ENCODE measurements at places on chromosomes 4 and X.

DNA sequence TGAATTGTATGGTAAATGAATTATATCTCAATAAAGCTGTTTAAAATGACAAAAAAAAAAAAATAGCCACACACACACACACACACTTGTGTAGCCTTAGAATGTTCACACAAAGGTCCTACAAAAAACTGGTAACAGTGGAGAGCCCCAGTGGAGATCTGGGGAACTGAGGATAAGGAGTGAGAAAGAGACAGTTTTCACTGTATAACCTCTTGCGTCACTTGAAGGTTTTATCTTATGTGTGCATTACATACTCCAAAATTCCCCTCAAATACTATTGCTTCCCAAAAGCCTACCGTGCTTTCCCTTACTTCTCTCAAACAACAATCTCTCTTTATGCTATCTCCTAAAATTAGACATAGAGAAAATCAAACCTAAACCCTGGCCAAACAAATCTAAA, 67.8 kb downstream of the SMC1A start:
- DNase-seq: no peak

DNA sequence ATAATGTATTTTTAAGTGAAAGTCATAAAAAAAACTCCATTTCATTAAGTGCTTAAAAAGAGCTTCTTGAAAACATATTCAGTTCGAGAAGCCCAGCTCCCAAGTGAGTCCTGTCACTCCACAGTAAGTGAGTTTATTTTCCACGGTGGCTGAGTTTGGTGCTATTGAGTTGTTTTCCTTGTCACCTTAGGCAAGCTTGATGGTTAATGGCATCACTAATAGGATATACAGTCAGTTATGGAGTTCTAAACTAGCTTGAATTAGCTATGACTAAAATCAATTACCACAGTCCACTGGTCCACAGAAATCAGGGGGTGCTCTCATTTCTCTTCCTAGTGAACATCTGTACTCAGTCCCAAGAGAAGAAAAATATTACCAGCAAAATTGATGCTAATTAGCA, 1526.2 kb upstream of the IGFBP7 start:
- no peak for DNase-seq

DNA sequence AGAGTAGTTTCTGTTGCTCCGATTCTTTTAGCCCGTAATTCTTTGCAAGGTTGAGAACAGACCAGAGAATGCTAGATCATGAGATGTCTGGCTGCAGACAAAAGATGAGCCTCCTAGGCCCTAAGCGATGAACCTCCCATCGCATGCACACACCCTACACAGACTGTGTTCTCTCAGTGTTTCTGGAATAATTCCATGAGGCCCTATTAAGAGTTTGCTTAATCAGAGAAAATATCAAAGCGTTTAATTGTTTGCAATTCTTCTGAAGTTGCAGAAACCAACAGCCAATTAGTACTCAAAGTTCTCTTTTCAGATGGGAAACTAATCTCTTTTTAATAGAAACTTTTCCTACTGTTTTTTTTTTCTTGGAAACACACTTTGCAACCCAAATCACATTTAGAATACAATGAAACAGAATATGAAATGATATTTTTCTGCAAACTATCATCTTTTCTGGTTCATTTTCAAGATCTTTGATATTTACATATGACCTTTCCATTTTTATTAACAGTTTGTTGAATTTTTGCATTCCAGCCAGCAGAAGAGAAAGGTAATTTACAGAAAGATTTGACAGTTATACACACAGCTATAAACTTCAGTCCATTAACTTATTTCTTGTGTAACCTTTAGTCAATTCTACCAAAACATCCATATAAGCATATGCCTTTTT, 1525.6 kb downstream of the ARAP2 start:
- no peak for DNase-seq

- no peak for DNase-seq
Measured at GRCh38 chr4:55345054-55345453, 988 bp upstream of the SRD5A3 start.

- DNase-seq: no peak
Measured at GRCh38 chrX:44280116-44280515, 63.4 kb downstream of the EFHC2 start.

DNA sequence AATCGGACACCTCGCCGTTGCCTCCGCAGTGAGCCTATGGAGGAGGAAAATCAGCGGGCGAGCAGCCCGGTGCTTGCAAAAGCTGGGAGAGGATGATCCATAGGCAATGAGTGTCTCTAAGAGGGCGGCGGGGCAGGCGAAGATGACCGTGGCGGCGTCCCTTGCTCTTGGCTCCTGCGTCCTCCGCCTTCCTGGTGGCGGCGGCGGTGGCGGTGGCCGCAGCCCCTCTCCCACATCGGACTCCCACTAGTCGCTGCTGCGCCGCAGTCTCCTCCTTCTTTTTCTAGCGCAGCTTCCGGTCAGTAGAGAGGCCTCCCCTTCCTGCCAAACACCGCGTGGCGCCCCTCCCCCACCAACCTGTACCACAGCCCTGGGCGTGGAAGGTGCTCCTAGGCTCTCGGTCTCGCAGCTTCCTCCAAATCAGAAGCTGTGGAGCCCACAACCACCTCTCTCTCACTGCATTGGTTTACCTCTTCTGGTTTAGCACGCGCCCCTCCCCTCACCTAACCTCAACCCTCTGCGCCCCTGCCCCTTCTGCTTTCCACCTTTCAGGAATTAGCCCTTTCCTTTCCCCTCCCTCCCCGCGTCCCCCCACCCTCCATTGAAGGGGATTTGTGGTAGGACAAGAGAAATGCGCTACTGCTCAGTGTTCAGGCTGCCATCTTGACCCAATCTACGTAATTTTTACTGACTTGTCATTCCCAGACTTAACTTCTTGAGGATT, at the start of gene SPIN3:
Gene SPIN3 (minus strand): TSS at position 271 of the 724 bp plus-strand sequence. CDS start 594 bp downstream, outside the sequence.
- peak; percentile 53 for DNase-seq

- DNase-seq: peak; percentile 47
Measured at GRCh38 chr4:75821966-75822365, 80.3 kb downstream of the PPEF2 start.

DNA sequence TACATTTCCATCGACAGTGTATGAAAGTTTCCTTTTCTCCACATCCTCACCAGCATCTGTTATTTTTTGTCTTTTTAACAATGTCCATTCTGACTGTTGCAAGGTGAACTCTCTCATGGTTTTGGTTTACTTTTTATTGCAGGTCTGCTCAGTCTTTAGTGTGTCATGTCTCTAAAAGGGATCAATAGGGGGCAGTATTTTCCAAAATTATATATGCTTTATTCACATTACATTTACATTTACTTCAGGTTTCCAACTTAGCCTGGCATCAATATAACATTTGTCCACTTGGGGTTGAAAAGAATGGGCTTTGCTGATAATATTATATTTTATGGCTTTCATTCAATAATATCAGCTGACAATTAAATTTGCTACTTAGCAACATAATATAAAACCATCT, 265.0 kb upstream of the SLITRK2 start:
- no peak for DNase-seq

DNA sequence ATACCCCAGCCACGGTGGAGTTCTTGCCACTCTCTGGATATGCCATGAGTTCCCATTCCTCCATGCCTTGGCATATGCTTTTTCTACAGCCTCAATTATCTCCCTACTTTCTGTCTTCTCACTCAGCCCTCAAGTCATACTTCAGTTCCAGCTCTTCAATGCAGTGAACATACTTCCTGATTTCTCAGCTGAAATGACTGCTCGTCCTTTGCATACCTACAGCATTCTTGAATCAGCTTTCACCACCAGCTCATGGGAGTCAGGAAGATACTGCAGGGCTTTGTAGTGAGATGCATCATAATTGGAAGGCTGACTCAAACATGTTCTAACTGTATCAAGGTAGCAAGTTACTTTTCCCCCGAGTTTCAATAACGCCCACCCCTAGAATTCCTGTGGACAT, 118.4 kb downstream of the APBB2 start:
- DNase-seq: no peak

DNA sequence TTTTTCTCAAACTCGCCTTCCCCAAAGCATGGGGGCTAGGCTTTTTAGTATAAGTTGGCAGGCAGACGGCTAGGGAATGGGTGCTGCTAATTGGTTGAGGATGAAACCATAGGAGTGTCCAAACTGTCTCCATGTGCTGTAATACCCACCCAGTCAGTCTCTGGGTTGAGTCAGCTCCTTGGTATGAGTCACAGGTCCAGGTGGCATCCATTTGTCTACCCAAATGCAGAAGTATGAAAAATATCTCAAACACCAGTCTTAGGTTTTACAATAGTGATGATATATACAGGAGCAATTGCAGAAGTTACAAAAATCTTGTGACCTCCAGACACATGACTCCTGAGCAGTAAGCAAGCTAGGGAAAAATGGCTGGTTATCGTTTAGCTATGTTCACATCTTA, 27.4 kb upstream of the CCSER1 start:
- DNase-seq: no peak

DNA sequence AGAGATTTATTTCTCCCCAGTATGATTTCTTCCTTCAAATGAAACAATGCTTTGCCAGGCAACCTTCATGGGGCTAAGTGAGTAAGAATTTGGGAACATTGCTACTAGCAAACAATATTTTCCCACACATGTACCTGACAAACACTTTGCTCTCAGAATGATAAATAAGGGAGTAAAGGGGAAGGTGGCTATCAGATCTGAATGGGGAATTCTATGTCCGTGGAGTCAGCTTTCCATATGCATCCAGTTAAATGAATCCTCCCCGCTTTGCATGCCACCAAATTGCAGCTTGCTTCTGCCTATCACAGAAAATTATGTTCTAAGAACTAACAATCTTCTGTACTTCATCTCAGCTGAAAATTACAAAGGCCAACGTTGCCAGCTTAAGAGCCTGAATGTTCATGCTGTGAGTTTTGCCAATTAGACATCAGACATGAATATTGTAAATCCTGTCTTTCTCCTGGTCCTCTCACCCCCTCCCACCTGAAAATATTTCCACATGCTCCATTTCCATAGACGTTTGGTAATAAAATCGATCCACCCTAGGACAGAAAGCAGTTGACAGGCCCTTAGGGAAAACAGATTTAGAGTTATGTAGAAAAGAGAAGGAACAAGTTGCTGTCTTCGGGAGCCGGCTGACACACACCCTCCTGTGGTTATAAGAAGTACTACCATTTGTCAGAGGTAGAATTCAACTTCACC, 6.3 kb downstream of the MEPE start:
- peak; percentile 27 for DNase-seq

DNA sequence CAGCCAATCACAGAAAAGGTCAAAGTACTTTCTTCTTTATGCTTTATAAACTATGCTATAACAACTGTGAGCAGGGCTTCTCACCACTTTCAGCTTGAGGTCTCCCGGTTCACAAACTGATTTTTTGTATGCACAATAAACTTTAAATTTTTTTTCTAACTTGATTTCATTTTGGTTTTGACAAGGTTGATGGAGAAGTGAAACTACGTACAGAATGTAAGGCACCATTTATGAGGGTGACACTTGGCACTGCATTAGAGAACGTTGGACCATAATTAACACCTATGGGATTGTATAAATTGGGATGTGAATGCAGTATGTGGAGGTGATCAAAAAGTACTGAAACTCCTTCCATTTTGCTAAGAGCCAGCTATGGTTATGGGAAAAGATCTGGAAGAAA, 857.9 kb upstream of the HTR2C start:
- DNase-seq: no peak

DNA sequence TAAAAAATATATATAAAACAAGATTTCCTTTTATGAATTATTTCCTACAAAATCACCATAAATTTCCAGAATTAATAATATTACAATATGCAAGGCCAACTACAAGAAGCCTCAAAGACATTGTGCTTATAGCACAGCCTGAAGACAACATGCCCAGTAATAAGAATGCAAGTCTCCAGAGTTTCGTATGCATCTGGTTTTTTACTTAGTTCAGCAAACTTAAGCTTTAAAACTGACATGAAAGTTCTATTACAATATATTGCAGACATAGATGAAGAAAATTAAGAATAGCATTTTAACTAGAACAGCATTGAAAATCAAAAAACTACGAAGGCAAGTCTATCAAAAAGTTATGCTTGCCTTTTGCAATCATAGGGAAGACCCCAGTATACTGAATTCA, 107.6 kb downstream of the PRDM5 start:
- DNase-seq: no peak

- DNase-seq: no peak
Measured at GRCh38 chr4:98516441-98517217, 141.8 kb downstream of the TSPAN5 start.

GRCh38 chr4:185019456-185020292, 1.4 kb downstream of the HELT start:
- no peak for DNase-seq

- DNase-seq: no peak
Measured at GRCh38 chr4:158176108-158176507, 3.3 kb upstream of the GASK1B start.

DNA sequence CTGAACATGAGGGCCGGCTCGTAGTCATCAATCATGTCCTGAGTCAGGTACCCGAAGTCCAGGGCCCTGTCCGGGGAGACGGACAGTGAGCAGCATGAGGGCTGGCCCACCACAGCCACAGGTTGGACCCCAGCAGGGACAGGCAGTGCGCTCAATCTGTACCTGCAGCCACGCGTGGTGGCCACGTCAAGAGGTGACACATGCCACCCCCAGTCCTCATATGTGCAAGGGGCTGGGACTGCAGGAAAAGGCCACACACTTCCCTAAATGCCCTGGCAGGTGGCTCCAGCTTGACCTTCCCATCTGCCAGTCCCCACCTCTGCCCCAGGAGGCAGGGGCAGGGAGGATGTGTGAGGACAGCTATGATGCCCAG, 73.8 kb upstream of the MXD4 start:
- no peak for DNase-seq
